SW 1271 (cell line): ENCODE measurements at places on chromosomes 2 and 18.

GRCh38 chr2:120783371-120783791 lies 47.7 kb downstream of the GLI2 start:
- DNase-seq: no peak

DNA sequence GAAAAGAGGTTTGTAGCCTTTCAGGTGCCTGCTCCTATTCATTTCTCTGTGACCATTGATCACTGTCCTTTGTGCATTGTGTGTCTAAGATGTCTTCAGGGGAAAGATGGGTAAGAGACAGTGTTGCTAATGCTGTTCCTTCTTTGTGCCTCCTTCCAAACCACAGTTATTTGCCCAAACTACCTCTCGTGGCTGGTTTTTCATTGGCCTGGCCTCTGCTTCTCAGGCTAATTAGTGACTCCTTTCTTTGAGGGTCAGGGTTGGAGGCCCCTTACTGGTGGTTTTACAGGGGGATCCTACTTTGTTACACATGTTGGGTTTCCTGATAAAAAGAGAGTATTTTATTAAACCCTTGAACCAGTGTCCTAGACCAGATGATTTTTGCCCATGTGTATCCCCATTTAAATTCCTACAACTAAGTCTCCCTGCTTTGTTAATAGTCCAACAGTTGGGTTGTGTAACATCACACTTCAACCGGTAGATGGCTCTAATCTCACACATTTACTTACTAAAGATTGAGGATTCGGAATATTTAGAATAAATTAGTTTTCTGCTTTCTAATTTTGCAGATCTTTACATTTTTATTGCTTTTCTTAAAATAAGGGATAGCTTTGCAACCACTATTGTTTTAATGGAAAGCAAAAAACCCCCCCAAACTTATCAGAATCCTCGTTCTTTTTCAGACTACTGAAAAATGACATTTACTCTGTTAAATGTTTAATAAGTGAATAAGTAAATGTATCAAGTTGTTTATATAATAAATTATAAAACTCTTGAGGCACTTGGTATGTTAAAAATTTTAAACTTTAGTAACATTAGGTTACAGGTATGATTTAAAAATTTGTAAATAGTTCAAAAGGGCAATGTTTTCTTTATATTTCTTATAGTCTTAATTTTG lies 2.4 kb downstream of the MARS2 start:
- DNase-seq: peak; percentile 63

DNA sequence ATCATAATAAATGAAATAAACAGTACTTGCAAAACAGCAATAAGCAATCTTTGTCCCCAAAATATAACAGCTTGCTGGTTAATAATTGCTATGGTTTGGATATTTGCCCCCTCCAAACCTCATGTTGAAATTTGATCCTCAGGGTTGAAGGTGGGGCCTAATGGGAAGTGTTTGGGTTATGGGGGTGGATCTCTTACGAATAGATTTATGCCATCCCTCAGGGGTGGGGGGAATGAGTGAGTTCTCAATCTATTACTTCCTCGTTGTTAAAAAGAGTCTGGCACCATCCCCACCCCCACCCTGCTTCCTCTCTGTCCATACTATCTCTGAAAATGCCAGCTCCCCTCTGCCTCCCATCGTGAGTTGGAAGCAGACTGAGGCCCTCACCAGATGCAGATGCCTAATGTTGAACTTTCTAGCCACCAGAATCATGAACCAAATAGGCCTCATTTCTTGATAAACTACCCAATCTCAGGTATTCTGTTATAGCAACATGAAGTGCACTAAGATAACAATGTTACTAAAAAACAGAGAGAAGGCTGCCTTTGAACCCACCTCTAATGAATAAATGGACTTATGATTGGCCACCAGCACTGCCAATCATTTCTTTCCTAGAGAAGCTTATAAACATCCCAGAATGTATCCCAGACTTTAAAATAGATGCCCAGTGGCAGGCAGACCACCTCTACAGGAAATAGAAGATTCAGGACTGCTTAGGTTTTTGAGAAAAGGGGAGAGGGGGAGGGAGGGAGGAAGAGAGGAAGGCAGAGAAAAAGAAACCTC lies 90.1 kb downstream of the ALPK2 start:
- DNase-seq: no peak

DNA sequence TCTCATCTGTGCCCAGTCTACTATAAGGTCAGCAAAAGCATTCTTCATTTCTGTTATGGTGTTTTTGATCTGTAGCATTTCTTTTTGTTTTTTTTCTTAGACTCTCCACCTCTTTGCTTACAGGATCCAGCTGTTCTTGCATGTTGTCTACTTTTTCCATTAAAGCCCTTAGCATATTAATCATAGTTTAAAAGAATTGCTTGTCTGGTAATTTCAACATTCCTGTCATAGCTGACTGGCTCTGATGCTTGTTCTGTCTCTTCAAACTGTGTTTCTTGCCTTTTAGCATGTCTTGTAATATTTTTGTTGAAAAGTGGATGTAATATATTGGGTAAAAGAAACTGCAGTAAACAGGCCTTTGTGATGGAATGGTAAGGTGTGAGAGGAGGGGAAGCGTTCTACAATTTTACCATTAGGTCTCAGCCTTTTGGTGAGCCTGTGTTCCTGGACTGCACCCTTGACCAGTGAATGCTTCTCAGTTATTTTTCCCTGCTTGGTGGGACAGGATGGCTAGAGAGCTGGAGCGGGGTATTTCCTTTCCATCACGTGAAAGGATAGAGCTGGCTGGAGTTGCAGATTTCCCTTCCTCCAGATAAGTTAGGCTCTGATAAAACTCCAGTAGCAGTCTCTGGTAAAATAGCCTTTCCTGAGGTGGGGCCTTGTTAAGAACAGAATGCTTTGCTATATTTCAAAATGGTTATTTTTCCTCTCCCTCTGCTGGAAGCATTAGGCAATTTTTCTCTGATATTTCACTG lies 65.4 kb downstream of the PLA2R1 start:
- no peak for DNase-seq

- DNase-seq: no peak
Measured at GRCh38 chr18:58268849-58269248, 224.8 kb downstream of the NEDD4L start.

GRCh38 chr2:238345297-238345968 lies 25.1 kb downstream of the TRAF3IP1 start:
- no peak for DNase-seq

DNA sequence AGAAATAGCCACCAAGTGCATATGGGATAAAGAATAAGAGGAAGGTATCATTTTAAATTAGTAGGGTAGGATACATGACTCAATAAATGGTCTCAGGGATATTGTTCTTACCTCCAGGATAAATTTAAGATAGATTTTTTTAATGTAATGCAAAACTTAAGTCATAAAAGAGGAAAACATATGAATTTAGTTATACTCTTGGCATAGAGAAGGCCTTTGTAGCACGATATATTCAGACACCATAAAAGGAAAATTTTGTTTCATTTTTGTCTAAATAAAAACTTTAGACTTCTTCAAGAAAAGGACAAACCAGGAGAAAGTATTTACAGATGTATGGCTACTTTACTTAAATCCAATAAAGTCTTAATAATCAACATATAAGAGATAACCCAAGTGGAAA lies 78.5 kb upstream of the CAB39 start:
- no peak for DNase-seq

GRCh38 chr2:197292619-197293018 lies 18.0 kb downstream of the ANKRD44 start:
- DNase-seq: no peak

GRCh38 chr18:40326985-40327384 lies 1628.0 kb upstream of the PIK3C3 start:
- DNase-seq: no peak

- no peak for DNase-seq
Measured at GRCh38 chr2:102703748-102704147, 58.1 kb upstream of the TMEM182 start.

DNA sequence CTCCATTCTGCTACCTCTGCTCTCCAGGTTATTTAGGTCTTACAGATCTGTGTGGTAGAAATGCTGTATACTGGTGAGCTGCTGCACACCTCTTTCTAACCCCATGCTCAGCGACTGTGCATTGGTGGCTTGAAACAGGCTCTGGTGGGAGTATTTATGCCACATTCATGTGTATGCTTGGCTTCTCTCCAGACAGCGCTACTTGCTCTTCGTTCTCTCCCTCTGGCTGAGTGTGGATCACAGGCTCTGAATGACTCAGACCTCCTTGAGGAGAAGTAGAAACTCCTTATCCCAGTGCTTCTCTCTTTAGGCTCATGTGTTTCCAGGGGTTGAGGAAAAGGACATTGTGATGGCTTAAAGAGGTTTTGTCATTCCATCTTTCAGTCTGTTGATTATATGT lies 54.9 kb downstream of the FHOD3 start:
- peak; percentile 28 for DNase-seq

DNA sequence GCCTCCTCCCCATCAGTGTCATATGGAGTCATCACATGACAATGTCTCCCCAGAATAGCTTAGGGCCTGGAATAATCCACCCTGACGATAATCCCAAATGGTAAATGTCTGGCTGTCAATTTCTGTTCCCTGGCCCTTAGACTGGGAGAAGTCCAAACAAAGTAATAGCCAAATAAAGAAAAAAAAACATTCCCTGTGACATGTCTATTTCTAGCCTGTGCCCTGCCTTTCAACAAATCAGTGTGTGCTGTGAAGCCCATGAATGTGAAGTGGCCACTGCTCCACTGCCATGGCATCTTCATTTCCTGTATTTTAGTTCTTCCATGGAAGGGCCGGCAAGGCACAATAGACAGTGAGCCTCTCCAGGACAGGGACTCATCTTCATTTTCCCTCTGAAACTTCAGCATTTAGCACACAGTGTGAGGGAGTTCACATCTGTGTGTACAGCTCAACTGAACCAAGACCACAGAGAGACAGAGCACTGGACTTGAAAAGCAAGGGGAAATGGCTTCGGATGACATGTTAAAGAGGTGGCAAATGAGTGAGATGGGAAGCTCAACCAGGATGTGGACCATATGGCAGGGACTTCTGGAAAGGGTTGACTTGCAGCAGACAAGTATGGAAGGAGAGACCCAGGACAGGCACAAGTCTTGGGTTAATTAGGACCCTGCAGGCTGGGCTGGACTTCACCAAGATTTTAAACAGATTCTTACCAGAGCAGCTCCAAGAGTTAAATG lies 140.0 kb downstream of the ANTXR1 start:
- no peak for DNase-seq

- DNase-seq: no peak
Measured at GRCh38 chr18:52953387-52953786, 613.4 kb downstream of the DCC start.
